ENCODE measurements at places on chromosomes 3 and 15. TPM values are rescaled to one million over a fixed set of nuclear protein-coding genes. Genes with fewer than 3 reads are reported as not detected.

DNA sequence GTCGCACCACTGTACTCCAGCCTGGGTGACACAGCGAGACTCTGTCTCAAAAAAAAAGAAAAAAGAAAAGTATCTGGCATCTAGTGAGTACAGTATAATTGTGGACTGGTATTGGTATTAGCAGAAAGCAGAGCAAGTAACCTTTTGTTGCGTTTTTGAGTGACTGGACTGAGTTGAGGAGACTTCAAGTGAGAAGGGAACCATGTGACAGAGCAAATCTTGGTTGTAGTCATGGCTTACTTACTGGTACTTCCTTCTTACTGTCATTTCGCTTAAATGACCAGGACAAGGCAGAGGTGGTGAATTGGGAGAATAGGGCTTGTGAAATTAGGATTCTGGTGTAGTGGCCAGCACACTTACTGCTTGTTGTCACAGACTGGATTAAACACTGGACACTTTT, 20.6 kb downstream of the RTF1 start:
- H3K4me1 ChIP-seq: no peaks in the 10 kb centered on the region
- H3K27me3 ChIP-seq: no peaks in the 10 kb centered on the region
- H3K4me3 ChIP-seq: no peak overlapping the region
- no peak overlapping the region for H3K27ac ChIP-seq

- H3K36me3 ChIP-seq: no peaks in the 10 kb centered on the region
- no peak for DNase-seq
- no peak overlapping the region for H3K4me3 ChIP-seq
These were observed 206.6 kb downstream of the GBE1 start for GRCh38 chr3:81554801-81555200.

GRCh38 chr3:124584552-124585391, 145.5 kb upstream of the UMPS start:
- peak overlapping the region; percentile 41 for H3K4me3 ChIP-seq
- no peaks in the 10 kb centered on the region for H3K27me3 ChIP-seq
- no peak overlapping the region for H3K27ac ChIP-seq
- H3K36me3 ChIP-seq: no peaks in the 10 kb centered on the region

GRCh38 chr3:149816986-149817385, 4.0 kb downstream of the RNF13 start:
- peak overlapping the region; percentile 42 for H3K27ac ChIP-seq
- no peaks in the 10 kb centered on the region for H3K36me3 ChIP-seq
- DNase-seq: no peak
- no peak overlapping the region for H3K4me3 ChIP-seq
- H3K4me1 ChIP-seq: peaks cover 4% of the 10 kb centered on the region

- peak overlapping the region; percentile 66 for H3K4me3 ChIP-seq
- DNase-seq: no peak
- peak overlapping the region; percentile 81 for H3K27ac ChIP-seq
These were observed 558 bp upstream of the SLC30A4 start for GRCh38 chr15:45523166-45523460.

DNA sequence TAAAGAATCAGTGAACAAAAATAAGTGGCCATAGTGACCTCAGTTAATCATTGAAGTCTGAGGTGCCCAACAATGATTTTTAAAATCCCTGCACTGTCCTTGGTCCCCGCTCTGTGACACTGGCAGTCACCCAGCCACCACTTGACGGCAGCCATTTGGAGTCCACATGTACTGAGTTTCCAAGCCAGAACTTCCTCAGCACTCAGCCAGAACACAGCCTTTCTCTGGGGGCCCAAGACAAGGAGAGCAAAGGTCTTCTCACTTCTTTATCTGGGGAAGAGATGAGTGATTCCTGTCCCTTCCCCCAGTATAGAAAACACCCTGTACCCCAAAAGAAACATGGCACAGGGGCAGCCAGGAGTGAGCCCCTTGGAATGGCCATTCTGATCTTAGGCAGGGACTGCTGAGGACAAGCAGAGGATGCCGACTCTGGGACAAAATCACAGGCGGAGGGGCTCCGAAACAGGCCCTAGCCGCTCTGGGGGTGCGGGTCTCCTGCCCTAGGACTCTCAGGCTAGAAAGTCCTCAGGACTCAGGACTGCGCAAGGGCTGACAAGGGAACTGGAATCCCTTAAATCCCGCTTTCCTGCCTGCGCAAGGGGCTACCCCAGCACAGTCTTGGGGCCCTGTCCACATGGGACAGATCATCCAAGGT, 12.8 kb downstream of the PAK6 start:
- H3K4me3 ChIP-seq: no peak overlapping the region
- no peaks in the 10 kb centered on the region for H3K36me3 ChIP-seq
- H3K27me3 ChIP-seq: peaks cover 20% of the 10 kb centered on the region
- H3K27ac ChIP-seq: no peak overlapping the region
- DNase-seq: no peak

DNA sequence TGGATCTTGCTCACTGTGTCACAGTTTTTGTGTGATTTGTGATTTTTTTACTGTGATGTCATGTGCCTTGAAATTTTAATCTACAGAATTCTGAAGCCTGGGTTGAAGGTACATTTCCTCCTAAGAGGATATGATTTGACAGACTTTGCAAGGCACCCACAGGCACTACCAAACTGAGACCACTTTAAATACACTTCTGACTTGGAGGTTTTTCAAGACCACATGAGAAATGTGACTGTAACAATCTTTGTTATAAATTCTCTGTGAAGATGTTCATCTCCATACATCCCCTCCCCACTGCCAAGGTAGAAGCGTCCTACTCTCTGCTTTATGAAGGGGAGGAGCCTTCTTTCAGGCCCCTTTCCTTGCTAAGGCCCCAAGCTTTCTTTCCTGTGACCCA, 22.8 kb downstream of the UBXN7 start:
- no peaks in the 10 kb centered on the region for H3K27me3 ChIP-seq
- no peak overlapping the region for H3K27ac ChIP-seq
- DNase-seq: no peak
- H3K4me3 ChIP-seq: no peak overlapping the region
- no peaks in the 10 kb centered on the region for H3K36me3 ChIP-seq

DNA sequence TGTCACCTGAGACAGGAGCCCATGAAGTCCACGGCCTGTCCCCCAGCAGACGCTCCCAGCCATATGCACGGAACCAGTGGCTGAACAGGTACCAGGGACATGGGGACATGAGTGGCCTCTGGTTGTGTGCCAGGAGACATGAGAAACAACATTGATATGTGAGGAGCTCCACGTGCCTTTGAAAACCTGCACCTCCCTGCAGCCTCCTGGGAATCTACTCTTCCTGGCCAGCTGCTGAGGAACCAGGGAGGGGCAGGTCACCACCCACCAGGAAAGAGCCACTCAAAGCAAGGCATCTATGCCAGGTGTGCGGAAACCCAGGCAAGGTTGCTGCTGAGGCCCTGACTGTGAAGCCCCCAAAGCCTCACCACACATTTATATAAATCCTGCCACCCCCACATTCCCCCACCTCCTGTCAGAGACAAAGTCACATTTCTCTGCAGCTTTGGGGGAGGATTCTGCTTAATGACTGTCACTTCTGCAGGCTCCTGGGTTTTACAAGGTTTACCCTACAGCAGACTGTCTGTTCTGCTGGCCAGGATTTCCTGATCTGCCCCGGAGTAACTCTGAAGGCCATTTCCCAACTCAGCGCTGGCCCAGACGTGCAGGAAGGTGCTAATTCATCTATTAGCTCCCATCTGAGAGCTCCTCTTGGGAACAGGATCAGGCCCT, 110.8 kb downstream of the ADCY5 start:
- H3K27ac ChIP-seq: peak overlapping the region; percentile 47
- H3K4me1 ChIP-seq: no peaks in the 10 kb centered on the region
- H3K36me3 ChIP-seq: no peaks in the 10 kb centered on the region
- peak; percentile 38 for DNase-seq
- no peaks in the 10 kb centered on the region for H3K27me3 ChIP-seq

CACNA2D3 gene
- 0.42 TPM for total RNA-seq

ATP10A gene
- total RNA-seq: 0.89 TPM

ZPLD1 gene
- not detected for total RNA-seq

All from colonic mucosa (tissue), 4 donors.